CD8-positive, alpha-beta T cell (primary cell): ENCODE measurements at places on chromosomes 5 and 9. TPM values are rescaled to one million over a fixed set of nuclear protein-coding genes. Genes with fewer than 3 reads are reported as not detected.

GRCh38 chr9:88174324-88174723 lies 36.0 kb upstream of the SPATA31C2 start:
- DNase-seq: no peak

Gene MPDZ
- not detected for total RNA-seq

DNA sequence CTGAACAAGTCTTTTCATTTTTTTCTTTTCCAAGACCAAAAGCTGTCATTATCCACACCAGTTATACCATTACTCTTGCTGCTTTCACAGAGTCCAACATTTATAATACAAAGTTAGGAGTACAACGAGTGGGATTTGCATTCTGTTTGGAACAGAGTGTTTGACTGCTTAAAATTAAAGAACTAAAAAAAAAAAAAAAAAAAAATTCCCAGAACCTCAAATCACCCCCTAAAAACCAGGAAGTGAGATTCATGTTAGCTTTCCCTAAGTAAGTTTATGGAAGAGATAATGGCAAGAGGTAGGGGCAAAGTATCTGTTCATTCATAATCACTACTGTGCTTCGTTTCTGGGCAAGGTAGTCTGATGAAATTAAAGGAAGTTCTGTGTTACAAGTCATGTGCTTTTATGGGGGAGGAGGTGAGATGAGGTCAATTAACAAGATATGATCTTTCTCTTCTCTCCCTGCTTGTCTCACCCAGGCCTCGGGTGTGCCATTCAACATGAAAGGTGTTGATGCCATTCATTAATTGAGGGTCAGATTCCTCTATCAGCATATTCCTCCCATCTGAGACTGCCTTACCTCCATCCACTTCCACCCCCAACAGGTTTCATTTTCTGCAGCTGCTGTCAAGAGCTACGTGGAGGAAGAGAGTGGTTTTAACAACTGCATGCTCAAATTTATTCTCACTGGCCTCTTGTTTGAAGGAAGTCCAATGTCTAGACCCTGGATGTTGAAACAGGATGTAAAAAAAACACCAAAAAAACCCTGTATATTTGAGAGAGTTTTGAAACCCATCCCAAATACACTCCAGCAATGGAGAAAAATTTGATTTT lies 58.1 kb downstream of the MARCHF3 start:
- DNase-seq: peak; percentile 12

Gene UBLCP1
- total RNA-seq: 16.4 TPM

DNA sequence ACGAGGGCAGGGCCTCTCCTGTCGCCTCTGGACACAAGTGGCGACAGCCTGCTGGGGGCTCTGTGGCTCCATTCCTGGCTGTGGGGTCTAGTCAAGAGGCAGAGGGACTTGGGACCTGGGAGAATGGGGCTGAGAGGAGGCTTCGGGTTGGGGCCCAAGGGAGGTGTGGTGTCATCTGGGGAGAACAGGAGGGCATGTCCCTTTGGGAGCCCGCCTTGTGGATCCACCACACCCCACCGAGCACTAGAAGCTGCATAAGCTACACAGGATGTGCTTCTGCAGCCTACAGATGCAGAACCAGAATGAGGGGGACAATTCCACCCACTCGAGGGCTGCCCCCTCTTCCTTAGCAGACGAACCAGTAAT lies 3.9 kb upstream of the MAN1B1 start:
- no peak for DNase-seq

GRCh38 chr9:120855827-120856670 lies 13.3 kb upstream of the PSMD5 start:
- no peak for DNase-seq

Gene ADAMTS6
- 4.0 TPM for total RNA-seq

Gene ABL1
- 38.0 TPM for total RNA-seq

- DNase-seq: no peak
Observed at GRCh38 chr5:172751761-172752510, 19.1 kb downstream of the DUSP1 start.

DNA sequence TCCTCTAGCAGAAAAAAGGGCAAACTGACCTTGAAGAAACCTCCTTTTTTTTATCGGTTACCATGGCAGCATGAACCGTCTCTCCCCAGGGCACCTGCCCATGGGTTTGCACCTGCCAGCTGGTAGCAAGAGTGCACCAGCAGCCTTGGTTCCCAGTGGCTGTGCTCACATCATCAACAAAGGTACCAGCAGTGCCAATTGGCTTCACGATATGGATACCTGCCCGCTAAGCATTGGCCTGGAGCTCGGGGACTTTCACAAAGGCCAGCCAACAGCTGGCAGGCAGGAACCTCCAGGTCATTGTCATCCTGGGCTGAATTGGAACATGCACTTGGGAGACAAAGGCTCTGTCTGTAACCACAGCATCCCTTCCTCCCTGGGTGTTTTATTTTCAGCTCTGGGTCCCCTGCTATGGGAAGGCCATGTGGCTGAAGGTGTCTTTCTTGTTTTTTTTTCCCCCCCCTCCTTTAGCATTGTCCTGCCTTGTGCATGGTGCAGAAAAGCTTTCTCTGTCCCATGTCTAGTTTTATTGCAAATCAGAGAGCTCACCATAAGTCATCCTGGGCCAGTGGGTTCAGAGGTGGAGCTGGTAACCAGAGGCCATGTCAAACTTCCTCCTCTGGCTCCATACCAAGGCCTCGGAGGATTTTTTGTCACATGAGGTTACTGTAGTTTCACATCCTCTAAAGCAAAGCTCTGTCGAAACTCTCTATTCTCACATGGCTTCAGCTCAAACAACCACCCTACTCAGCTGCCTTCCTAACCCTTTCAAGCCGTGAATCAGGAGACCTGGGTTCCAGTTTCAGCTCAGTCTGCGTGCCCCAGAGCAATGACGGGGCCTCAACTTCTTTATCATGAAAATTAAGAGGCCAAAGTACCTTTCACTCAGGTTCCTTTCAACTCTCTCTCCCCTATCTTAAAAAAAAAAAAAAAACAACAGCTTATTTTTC lies 145.5 kb upstream of the MAP3K1 start:
- DNase-seq: no peak

Gene CYSRT1
- not detected for total RNA-seq

DNA sequence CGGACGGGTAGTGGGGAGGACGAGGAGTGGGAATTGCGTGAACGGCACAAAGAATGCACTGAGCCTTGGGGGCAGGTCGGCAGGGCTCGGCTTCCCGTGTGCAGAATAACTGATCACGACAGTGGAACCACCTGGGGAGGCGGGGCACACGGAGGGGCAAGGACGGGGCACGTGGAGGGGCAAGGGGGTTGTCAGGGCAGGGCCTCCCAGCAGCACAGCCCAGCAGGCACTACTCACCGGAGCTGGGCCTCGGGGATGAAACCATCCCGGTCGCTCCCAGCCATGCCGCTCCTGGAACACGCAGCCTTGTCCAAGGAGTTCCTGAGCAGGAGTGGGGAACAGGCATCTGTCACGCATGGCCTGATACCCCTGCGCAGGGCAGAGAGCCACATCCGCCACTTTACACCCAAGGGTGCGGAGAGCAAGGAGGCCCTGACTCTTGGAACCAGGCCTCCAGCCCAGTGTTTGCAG lies 33.4 kb downstream of the SARDH start:
- no peak for DNase-seq

Gene MSH3
- 8.6 TPM for total RNA-seq

DNA sequence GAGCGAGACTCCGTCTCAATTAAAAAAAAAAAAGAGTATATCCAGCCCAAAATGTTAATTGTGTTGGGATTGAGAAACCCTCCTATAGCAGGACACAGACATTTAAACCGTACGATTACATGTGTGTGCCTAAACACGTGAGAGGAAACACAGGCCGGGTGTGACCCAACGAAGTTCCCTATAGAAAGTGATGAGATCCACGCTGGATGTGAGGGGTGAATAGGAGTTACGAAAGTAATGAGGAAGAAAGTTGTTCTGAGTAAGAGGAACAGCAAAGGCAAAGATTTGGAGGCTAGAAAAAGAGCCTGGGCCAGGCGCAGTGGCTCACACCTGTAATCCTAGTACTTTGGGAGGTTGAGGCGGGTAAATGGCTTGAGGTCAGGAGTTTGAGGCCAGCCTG lies 13.6 kb downstream of the NAIF1 start:
- no peak for DNase-seq

DNA sequence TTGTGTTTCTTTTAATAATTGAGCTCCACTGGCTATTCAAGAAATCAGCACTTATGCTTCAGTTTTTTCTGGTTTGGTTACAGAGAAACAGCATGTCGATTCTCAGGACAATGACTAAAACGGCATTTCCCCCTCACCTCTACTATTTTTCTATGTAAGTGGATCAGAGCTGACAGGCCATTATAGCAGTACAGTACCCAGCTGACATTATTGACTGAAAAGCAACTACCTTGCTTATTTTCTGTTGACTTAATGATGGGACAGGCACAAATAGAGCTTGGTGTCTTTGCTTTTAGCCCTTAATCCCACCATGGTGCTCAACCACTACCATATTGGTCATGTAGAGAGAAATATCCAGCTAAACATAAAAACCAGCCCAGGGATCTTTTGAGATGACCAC lies 35.4 kb upstream of the CCNG1 start:
- DNase-seq: no peak

- DNase-seq: no peak
Observed at GRCh38 chr9:69221036-69221435, 47.0 kb downstream of the TJP2 start.

- no peak for DNase-seq
Observed at GRCh38 chr9:90659650-90660364, 17.2 kb upstream of the DIRAS2 start.

Gene WDR38
- total RNA-seq: not detected

Gene CENPK
- 5.1 TPM for total RNA-seq

Gene NUDT2
- 9.7 TPM for total RNA-seq

GRCh38 chr5:145378226-145378625 lies 456.9 kb downstream of the PRELID2 start:
- DNase-seq: no peak

DNA sequence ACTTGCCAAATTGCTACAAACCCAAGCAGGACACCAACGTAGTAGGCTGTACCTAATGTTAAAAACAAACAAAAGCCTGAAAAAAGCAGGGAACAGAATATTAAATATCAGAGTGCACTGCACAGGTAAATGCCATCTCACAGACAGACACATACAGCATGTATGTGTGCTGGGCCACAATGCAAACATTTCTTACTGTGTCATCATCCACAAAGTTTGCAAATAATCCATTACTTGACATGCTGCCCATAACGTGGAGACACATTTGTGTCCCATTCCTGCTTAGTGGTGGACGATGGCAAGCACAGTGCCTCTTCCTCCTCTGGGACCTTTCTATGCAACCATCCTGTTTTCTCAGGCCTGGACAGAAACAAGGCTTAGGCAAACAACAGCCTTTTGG lies 44.7 kb downstream of the GOLM1 start:
- DNase-seq: no peak

DNA sequence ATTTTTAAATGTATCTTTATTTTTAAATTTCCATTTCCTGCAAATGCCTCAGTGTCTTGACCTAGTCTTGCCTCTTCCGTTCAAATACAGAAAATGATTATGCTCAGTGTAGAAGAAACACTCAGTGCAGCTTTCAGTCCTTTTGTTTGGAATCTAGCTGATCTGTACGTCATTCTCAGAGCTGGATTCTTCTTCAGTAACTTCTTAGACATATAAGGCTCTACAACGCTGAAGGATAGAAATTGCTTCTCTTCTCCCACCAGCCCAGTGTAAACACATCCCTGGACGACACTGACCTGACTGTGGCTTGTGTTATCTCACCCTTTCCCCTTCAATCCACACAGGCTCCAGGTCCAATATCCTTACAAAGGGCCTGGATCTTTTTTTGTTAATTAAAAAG lies 3.2 kb upstream of the ALDH1B1 start:
- no peak for DNase-seq

- no peak for DNase-seq
Observed at GRCh38 chr5:168177831-168178450, 113.5 kb upstream of the WWC1 start.

- DNase-seq: no peak
Observed at GRCh38 chr5:6753851-6754250, 40.6 kb downstream of the TENT4A start.
